Foreskin melanocyte (primary cell): ENCODE measurements at places on chromosomes 2 and 18.

GRCh38 chr2:74585406-74586185 lies 31.1 kb downstream of the DOK1 start:
- no peak for DNase-seq

GRCh38 chr2:108073415-108074072 lies 87.2 kb downstream of the SLC5A7 start:
- DNase-seq = no peak

DNA sequence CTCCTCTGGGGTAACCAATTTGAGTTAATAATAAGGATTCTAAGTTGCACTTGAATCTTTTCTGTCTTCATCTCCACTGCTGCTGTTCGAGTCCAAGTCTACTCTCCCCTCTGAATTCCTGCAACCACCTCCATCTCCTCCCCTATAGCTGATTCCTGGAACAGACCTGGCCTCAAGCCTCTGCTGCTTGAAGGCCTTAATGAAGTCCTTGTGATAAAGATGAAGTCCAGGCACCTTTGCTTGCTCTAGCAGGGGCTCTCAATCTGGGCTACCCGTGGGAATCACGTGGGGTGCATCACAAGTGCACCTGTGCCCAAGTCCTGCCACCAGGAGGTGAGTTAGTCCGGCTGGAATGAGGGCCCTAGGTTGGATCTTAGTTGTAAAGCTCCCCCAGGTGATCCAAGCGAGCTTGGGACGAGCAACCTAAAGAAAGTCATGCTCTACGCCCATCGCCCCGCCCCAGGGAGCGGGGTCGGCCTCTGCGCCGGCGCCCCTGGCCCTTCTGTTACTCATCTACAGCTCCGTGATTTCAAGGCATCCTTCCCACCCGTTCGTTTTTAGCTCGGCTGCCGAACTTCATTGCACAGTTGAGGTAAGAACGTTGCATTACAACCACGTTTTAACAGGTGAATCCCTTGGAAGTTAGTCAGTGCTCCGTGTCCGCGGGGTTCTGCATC lies 905 bp upstream of the IAH1 start:
- DNase-seq = no peak

DNA sequence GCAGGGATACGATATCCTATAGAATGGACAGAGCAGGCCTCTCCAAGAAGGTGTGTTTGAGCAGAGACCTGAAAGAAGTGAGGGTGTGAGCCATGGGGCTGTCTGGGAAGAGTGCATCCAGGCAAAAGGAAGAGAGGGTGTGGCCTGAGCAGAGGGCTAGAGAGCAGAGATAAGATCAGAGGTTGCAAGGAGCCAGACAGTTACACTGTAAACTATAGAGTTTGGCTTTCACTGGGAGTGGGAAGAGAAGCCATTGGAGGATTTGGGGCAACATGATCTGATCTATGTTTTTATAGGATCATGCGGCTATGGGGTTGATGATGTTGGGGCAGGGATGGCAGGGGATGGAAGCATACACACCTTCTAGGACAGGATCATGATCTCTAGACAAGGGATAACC lies 124.1 kb upstream of the MAP3K20 start:
- no peak for DNase-seq

- no peak for DNase-seq
These were observed 552.5 kb upstream of the CRIM1 start for GRCh38 chr2:35803126-35803525.

GRCh38 chr2:224055101-224055500 lies 16.0 kb upstream of the SERPINE2 start:
- DNase-seq = no peak

DNA sequence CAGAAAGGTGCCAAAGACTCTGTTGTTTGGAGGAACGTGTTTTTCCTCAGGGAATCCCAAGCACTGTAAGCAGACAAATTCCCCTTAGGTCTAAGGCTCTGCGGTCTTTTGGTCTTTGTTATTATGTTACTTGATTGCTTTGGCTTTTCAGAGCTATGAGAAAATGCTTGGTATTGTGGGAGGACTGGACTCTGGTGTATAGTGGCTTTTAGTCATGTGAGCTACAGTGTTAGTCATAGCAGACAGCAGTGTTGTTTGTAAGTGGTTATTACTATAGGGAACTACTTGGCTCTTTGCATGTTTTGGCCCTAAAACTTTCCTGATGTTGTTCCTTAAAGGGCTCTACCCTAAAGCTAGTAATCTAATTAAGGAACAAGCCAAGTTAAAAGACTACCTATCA lies 956.2 kb upstream of the LRATD1 start:
- peak; percentile 40 for DNase-seq

DNA sequence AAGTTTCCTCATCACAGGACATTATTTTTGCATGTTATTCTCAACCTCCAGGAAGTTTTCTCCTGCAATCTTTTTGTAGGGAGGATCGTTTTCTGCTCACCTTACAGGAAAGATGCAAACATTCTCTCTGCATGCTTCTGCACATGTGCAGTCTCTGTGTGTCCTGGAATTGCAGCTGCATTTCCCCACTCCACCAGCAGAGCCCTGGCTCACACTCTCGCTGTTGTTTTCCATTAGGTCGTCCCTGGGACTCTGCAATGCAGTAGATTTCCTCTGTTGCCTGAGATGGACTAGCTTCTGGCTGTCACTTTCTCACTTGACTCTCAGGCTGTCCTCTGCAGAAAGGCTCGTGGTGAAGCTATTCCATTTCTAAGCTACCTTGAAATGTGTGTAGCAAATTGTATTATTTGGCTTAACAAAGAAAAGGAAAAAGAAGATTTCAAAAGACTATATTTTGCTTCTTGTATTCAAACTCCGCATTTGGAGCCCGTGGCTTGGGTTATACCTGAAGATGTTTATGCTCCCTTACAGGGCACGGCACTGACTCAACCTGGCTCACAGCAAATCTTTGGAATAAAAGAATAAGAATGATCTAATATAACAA lies 346.7 kb downstream of the RAD51AP2 start:
- DNase-seq = peak; percentile 32

GRCh38 chr2:207244971-207245925 lies 79.5 kb upstream of the KLF7 start:
- DNase-seq = no peak

DNA sequence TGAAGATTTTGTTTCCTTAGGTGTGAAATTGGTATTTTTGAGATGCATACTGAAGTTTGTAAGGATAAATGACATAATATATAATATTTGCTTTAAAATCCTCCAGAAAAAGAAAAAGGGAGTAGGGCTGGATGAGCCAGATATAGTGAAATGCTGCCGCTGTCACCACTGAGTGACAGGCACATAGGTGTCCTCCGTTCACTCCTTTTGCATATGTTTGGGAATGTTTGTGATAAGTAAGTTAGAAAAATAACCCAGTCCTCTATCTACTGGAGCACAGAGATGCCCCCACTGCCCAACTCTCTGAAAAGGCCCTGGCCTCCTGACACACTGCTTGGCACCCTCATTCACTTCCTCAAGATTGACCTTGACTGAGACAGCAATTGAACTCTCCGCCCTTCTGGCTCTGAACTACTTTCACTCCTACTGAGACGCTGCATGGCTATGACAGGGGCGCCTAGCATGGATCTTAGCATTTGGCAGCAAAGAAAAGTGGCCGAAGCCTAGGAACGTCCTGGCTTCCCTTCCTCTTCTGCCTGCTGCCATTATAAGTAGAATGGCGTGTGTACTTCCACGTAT lies 10.1 kb downstream of the ID2 start:
- DNase-seq = no peak

GRCh38 chr2:153059338-153060052 lies 341.1 kb downstream of the ARL6IP6 start:
- DNase-seq = no peak

GRCh38 chr2:102439065-102439695 lies 16.2 kb downstream of the IL18RAP start:
- no peak for DNase-seq
